Left lung (tissue), 14 donors: ENCODE measurements at places on chromosomes 7 and 10. TPM values are rescaled to one million over a fixed set of nuclear protein-coding genes. Genes with fewer than 3 reads are reported as not detected.

DNA sequence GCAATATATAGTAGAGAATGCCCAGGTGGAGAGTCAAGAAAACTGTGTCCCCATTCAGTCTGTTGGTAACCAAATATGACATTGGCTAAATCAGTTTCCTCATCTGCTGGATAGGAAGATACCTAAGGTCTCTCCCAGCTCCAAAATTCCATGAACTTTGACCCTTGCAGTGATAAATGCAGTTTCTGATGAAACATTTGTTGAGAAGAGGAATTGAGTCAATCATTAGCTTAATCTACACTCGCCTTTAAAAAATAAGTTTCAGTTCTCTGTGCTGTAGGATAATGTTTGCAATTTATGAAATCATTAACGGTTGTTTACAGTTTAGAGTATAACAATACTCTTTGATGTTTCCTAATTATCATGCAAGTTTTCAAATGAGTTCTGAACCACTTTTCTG, 38.0 kb upstream of the SLC25A13 start:
- no peak for DNase-seq

CALHM1 gene
- total RNA-seq, result not detected

DNA sequence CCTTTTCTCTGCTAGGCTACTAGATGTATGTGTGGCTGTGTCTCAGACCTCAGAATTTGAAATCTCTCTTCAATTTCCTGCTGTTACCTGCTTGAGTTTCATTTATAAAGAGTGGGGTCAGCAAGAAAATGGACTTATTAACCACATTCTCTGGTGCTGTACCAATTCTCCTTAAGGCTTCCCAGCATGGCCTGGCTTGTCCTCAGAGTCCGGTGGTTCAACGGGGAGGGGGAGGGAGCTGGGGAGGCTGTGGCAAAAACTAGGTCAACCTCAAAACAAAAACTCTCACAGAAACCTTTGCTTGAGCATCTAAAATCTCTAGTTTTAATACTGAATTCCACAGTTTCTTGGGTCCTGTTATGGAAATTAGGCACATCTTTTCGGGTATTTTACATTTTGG, 389.1 kb upstream of the COBL start:
- DNase-seq, result no peak

SLK gene
- 52.1 TPM for total RNA-seq

DNA sequence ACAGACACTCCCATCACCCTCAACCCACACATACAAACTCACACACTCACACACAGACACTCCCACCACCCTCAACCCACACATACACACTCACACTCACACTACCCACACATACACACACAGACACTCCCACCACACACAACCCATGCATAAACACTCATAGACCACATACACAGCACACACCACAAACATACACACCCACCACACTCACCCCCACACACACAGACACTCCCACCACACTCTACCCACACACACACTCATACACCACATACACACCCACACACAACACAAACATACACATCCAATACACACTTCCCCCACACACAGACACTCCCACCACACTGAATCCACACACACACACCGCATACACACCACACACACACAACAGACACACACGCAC, 521.2 kb downstream of the TCERG1L start:
- DNase-seq, result no peak

- no peak for DNase-seq
Observed at GRCh38 chr7:155032978-155033377, 30.1 kb upstream of the PAXIP1 start.

DNA sequence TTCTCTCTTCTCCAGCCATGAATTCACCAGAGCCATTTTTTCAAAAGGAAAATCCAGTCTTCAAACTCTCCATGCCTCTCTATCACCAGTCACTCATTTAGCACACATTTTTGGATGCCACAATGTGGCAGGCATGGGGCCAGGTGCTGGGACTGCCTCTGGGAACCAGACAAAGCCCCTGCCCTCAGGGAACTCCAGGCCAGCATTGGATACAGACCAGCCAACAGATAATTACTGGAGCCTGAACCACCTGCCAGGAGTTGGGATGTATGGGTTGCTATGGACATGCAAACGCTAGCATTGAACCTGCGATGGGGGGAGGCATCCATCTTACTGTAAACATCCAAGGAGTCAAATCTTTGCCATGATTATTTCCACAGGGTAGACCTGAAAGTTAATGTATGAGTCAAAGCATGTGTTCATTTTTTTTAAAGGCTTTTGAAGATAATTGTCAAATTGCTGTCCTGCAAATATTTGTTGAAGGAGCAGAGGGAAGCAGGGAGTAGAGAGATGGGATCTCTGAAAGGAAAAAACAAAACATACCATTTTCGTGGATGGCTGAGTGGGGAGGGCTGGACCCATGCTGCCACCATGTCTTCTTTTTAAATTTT, 43.2 kb downstream of the SRRM3 start:
- no peak for DNase-seq

ACBD7 gene
- total RNA-seq, result 0.21 TPM

GRCh38 chr10:131743190-131744151, 157.3 kb upstream of the PPP2R2D start:
- peak; percentile 51 for DNase-seq

LIPJ gene
- total RNA-seq, result not detected

DNA sequence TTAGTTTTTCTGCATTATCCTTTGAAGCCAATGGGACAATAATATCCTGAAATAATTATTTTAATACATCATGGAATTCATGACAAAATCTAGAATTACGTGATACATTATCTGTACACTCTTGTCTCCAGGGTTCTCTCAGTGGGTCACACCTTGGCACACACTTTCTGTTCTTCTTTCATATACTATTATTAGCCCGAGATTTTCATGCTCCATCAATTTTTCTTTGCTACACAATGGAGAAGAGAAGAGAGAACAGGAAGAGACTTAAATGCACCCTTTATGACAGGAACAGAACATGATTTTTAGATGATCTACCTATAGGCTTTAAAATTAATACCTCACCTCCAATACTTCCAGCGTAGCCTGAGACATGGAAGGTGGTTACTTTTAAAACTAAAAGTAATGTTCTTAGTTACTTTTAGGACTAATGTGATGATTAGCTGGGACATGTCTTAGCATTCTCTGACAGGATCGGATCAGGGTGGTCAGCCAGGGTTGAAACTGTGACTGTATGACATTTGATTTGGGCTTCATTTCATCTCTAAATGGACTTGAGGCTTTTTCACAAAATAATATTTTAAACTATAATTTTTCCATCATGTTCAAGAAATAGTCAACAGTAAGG, 148.2 kb upstream of the WNT16 start:
- DNase-seq, result no peak

DNA sequence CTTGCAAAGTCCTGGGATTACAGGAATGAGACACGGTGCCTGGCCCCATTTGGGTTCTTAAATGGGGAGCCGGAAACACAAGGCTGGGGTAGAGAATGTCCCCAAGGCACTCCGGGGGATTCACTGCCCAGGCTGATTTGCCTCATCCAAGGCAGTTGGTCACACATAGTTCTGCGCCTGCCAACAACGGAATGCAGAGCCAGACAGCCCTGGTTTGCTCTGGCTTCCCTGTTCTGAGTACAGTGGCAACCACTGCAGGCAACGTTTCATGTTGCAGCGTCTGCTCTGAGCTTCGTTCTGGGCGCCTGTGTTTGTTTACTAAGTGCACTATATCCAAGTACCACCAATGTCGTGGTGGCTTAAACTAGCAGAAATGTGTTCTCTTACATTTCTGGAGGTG, 61.7 kb upstream of the C1QL3 start:
- no peak for DNase-seq

DNA sequence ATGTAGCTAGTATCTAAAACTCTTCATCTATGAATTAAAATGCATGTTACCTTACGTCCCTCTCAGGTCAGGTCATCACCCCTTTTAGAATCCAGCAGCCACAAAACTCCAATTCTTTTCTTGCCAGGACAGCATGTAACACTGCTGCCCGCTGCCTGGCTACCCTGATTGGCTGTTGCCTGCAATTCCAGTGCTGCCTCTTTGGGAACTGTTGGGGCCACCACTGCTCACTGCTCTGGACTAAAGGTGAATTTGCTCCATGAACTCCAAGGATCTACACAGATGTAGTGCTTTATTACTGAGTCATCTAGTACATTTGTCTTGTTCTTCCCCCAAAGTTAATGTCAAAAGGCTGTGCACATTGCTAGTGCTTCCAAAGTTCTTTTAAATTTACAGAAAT, 40.4 kb downstream of the SCIN start:
- DNase-seq, result no peak

ZNF853 gene
- 3.6 TPM for total RNA-seq

- DNase-seq, result peak; percentile 54
Observed at GRCh38 chr7:37833107-37833817, 15.1 kb upstream of the NME8 start.

STX1A gene
- 5.4 TPM for total RNA-seq

DNA sequence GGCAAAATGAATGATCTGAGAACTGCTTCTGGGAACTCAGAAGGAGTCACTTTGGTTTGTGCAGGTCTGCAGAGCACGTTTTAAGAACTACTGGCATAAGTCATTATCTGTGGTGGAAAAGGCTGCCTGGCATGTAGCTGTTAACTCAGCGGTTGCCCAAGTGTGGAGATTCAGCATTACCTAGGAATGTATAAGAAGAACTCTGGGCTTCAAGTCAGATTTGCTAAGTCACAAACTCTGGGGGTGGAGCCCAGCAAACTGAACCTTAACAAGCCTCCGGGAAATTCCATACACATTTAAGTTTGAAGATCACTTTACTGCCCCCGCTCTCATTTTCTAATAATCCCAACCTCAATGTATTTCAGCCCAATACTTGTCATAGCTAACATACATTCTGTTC, 31.1 kb downstream of the PLXDC2 start:
- DNase-seq, result no peak

DNA sequence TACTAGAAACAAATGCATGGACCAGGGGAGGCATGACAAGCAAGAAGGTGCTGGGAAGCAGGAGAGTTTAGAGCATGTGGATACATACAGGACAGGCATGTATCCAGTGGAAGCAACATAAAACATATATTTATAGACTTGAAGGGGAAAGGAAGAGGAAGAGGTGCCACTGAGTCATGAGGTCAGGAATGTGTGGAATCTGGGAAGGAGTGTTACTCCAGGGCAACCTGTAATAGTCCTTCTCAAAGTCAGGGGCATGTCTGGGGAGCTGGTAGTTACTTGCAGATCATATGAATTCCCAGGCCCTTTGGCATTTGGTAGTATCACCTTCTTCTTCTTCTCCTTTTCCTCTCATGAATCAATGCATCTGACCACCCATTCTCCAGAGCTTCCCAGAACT, 246.6 kb downstream of the XPNPEP1 start:
- no peak for DNase-seq

DNA sequence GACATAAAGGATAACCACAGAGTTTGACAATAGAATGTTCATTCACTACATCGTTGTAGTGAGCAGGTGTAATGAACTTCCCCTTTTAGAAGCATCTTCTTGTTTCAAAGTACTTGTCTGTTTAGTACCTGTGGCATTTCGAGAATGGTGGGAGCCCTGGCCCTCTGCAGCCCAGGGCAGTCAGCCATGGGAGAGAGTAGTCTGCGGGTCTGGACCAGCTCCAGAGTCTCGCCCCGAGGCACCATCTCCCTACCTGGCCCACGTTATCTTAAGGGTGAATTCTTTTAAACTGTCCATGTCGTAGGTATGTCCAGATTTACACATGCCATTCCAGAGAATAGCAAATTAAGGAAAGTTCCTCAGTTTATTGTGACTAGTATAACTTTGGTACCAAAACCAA, 99.7 kb downstream of the BMPR1A start:
- DNase-seq, result no peak

DNA sequence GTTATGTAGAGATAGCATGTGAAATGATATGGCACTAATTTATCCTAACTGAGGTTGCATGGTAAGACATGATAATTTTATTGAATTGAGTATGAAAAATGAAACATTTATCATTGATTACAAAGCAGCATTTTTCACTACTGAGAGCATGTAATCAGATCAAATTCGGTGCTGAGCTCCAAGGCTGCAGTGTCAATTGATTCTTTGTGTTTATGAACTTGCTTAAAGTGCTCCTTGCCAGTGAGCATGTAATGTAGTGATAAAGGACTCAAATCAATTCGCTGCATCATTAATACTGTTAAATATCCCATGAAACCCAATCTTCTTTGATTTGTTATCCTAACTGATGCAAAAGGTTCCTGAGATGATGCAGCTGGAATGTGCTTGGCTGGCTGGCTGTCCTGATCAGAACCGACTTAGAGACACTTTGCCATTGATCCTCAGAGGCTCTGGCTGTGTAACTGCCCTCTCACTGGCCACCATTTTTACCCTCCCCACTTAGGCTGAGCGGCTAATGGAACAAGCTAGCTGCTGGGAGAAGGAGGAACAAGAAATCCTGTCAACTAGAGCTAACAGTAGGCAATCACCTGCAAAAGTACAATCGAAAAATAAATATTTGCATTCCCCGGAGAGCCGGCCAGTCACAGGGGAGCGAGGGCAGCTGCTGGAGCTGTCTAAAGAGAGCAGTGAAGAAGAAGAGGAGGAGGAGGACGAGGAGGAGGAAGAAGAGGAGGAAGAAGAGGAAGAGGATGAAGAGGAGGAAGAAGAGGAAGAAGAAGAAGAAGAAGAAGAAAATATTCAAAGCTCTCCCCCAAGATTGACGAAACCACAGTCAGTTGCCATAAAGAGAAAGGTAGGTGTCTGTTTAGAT, 89.8 kb upstream of the SAMD8 start:
- DNase-seq, result no peak

FAM24B gene
- 4.0 TPM for total RNA-seq

- DNase-seq, result no peak
Observed at GRCh38 chr7:105719395-105719794, 138.1 kb upstream of the EFCAB10 start.

DNA sequence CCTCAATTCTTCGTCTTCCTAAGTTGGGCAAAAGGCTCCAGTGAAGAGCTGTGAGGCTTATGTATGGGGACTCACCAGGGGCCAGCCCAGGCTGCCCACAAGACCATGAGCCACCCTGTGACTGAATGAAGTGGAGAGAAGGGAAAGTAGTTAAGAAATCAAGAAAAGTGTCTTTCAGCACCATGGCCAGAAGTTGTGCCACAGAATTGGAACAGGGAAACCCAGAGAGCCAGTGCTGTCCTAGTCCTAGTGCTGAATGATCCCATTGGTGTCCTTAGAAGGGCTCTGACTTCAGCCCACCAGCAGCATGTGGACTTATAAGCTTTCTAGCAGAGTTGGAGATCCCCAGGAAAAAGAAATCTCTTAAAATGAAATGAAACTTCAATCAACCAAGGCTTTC, 37.0 kb upstream of the CCSER2 start:
- peak; percentile 61 for DNase-seq

GRCh38 chr7:12235970-12236369, 24.9 kb downstream of the TMEM106B start:
- DNase-seq, result no peak
